Pericardium fibroblast (primary cell): ENCODE measurements at places on chromosomes 12 and 14. TPM values are rescaled to one million over a fixed set of nuclear protein-coding genes. Genes with fewer than 3 reads are reported as not detected.

ADCY6 gene
- total RNA-seq, result 23.7 and 41.4 TPM in 2 replicates

NOPCHAP1 gene
- total RNA-seq, result 5.0 and 11.2 TPM in 2 replicates

SERPINA3 gene
- total RNA-seq, result 63.4 and 80.7 TPM in 2 replicates

ADAM21 gene
- under 0.01 and 0.23 TPM in 2 replicates for total RNA-seq

AGAP2 gene
- total RNA-seq, result under 0.01 and 0.23 TPM in 2 replicates

HOXC13 gene
- not detected in 2 replicates for total RNA-seq

ANKRD33 gene
- total RNA-seq, result not detected in 2 replicates

SYT1 gene
- 0.34 and 1.9 TPM in 2 replicates for total RNA-seq

TNFAIP2 gene
- 26.1 and 39.1 TPM in 2 replicates for total RNA-seq

OTOGL gene
- 0.34 and 2.6 TPM in 2 replicates for total RNA-seq

PRICKLE1 gene
- total RNA-seq, result 10.4 and 13.1 TPM in 2 replicates

PTPN21 gene
- 10.2 and 19.3 TPM in 2 replicates for total RNA-seq

RASAL1 gene
- not detected in 2 replicates for total RNA-seq

PARPBP gene
- 2.0 and 2.8 TPM in 2 replicates for total RNA-seq

FAIM2 gene
- total RNA-seq, result 4.0 and 21.1 TPM in 2 replicates

SLC25A47 gene
- total RNA-seq, result not detected in 2 replicates

FOXM1 gene
- 1.8 and 3.3 TPM in 2 replicates for total RNA-seq

DTX1 gene
- 0.09 and 0.93 TPM in 2 replicates for total RNA-seq

ZNF385A gene
- 1.9 and 5.6 TPM in 2 replicates for total RNA-seq

KCNA5 gene
- total RNA-seq, result not detected in 2 replicates

TAS2R50 gene
- 0.43 TPM in 1 of 2 replicates, not detected in the other for total RNA-seq

C12orf50 gene
- total RNA-seq, result not detected in 2 replicates

VDR gene
- 6.4 and 9.1 TPM in 2 replicates for total RNA-seq

SRP54 gene
- 30.9 and 52.9 TPM in 2 replicates for total RNA-seq

ERH gene
- 92.1 and 94.9 TPM in 2 replicates for total RNA-seq

TSPAN8 gene
- total RNA-seq, result 3.4 TPM in 1 of 2 replicates, not detected in the other

MIPOL1 gene
- 3.7 and 3.8 TPM in 2 replicates for total RNA-seq

DPPA3 gene
- not detected in 2 replicates for total RNA-seq

MGP gene
- total RNA-seq, result 1,418 and 4,199 TPM in 2 replicates

ALDH1L2 gene
- 65.1 and 85.1 TPM in 2 replicates for total RNA-seq

ETV6 gene
- total RNA-seq, result 5.8 and 7.9 TPM in 2 replicates

TAS2R7 gene
- total RNA-seq, result not detected in 2 replicates

TAS2R13 gene
- total RNA-seq, result not detected in 2 replicates

MYBPC1 gene
- total RNA-seq, result 0.09 TPM in 1 of 2 replicates, not detected in the other

MMP14 gene
- 386 and 658 TPM in 2 replicates for total RNA-seq

A2M gene
- 14.6 and 19.0 TPM in 2 replicates for total RNA-seq

KRT6C gene
- total RNA-seq, result not detected in 2 replicates

CLEC4C gene
- total RNA-seq, result not detected in 2 replicates
